ENCODE measurements at places on chromosomes 7 and 10.

- no peak for DNase-seq
Observed at GRCh38 chr10:12448340-12448728, 99.0 kb downstream of the CAMK1D start.

GRCh38 chr10:76133597-76134255 lies 702.3 kb downstream of the LRMDA start:
- no peak for DNase-seq

GRCh38 chr7:75711656-75712514 lies 26.9 kb downstream of the HIP1 start:
- DNase-seq: no peak

DNA sequence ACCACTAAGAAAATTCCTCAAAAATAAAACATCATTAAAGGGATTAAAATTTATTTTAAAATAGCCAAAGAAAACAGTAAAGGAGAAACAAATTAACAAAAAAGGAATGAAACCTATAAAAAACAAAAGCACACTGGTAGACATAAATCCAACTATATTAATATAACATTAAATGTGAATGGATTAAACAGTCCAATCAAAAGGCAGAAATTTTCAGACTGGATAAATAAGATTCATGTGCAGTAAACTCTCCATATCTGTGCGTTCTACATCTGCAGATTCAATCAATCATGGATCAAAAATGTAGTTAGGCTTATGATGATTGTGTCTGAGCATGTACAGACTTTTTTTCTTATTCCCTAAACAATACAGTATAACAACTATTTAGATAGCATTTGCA lies 42.6 kb downstream of the ZNF518A start:
- DNase-seq: no peak

- no peak for DNase-seq
Observed at GRCh38 chr10:129949891-129950291, 14.2 kb downstream of the EBF3 start.

DNA sequence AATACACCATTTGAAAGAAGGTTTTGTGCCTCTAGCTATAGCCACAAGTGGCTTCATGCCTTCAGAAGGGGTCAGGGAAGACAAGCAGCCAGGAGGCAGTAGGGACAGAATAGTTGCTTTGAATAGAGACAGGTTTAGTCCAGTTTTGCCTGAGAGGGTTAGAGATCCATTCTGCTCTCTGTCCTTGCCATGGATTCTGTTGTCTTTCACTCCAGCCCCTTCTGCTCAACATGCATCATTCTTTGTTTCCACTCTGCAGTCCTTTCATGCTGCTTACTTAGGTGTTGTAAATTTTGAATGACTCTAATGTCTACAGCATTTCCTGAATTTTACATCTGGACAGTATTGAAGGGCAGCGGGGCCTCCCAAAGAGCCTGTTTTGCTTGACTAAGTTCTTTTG lies 60.3 kb downstream of the CNTNAP2 start:
- DNase-seq: no peak

DNA sequence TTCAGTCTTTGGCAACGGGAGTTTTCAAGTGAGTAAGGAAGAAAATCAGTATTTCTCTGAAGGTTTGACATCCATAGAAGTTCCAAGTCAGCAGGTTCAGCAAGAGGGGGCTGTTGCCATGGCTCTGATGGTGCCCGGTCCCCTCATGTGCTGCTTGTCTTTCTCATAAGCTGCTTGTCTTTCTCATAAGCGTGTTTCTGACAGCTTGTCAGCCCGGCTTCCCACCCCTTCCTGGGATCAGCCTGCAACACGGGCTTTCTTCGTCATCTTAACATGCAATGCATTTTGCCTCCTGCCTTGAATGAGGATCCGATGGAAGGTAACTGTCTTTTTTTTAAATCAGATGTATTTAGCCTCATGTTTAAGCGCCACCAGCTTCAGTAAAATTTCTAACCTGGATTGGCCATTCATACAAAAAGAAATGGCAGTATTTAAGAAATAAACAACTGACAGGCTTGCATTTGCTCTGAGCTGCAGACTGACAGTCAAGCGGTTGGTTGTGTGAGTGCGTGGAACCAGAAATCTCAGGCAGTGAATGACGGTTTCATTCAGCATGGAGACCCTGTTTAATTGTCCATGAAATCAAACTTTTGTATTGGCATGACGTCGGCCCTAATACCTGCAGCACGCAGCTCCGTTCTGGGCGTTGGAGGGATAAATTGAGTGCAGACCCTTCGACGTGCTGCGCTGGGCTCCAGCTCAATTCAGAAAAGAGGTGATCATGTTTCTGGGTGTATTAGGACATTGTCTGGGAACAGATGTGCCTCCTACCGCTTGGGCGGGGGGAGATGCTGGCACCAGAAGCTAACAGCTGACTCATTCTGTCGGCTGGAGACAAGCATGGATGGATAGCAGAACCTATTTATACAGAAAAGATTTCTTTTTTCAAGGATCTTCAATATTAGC lies 454.7 kb upstream of the FOXK1 start:
- no peak for DNase-seq

DNA sequence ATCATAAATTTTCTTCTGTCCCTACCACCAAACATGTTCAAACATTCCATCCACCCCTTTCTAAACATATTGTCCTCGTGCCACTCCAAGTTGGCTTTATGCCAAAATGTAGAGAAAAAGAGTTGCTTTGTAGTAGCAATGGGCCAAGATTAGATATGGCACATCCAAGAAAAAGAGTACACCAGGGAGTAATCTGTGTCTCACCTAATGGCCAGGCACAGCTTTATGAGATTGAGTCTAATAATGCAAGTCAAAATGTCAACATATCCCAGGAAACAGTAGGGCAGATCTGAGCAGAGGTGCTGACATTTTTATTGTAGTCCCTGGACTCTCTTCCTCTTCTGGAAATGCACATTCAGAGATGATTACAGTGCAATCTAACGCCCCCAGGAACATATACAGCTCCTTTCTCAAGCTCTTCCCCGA lies 5.7 kb upstream of the OR6V1 start:
- no peak for DNase-seq

GRCh38 chr10:26939290-26939961 lies 78.7 kb upstream of the ABI1 start:
- no peak for DNase-seq

DNA sequence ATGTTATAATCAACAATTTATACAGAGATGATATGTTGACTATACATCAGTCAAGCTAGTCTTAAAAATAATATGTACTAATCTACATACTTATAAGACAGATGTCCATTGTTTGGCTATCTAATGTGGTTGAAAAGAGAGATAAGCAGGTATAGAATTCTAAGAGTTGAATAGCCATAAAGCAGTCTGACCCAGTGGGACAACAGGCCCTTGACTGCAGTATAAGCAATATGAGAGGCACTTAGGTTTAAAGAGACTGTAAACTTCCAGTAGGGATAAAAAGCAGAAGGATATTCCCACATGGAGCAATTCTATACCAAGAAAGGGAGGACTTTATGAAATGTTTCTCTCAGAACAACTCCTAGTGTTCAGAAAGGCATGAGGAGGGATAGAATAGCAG lies 139.3 kb downstream of the ELAPOR2 start:
- no peak for DNase-seq

GRCh38 chr10:35659456-35659855 lies 17.4 kb upstream of the FZD8 start:
- DNase-seq: no peak

- DNase-seq: no peak
Observed at GRCh38 chr7:134533288-134533771, 6.0 kb downstream of the AKR1B10 start.

- no peak for DNase-seq
Observed at GRCh38 chr7:115851291-115851690, 179.3 kb downstream of the TFEC start.

DNA sequence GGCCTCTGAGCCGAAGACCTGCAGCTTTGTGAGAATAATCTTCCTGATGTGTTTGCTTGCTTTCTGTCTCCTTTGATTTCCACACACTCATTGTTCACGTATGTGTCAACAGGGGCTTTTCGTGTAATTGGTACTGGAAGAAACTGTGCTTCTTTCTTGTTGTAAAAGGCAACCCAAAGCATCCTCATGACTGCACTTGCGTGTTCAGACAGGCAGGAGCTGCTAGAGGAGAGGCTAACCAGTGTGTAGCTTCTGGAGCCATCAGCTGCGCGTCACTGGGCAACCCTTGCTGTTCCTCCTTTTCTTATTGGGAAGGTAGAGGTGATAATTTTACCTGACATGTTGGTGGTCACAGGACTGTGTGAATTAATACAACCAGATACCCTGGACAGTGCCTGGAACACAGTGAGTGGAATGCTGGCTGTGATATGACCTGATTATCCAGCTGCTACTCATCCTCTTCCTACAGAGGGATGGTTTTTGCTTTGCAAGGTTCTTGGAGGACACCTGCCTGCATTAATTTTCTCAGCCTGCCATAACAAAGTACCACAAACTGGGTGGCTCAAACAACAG lies 213.0 kb downstream of the ABCA13 start:
- no peak for DNase-seq

DNA sequence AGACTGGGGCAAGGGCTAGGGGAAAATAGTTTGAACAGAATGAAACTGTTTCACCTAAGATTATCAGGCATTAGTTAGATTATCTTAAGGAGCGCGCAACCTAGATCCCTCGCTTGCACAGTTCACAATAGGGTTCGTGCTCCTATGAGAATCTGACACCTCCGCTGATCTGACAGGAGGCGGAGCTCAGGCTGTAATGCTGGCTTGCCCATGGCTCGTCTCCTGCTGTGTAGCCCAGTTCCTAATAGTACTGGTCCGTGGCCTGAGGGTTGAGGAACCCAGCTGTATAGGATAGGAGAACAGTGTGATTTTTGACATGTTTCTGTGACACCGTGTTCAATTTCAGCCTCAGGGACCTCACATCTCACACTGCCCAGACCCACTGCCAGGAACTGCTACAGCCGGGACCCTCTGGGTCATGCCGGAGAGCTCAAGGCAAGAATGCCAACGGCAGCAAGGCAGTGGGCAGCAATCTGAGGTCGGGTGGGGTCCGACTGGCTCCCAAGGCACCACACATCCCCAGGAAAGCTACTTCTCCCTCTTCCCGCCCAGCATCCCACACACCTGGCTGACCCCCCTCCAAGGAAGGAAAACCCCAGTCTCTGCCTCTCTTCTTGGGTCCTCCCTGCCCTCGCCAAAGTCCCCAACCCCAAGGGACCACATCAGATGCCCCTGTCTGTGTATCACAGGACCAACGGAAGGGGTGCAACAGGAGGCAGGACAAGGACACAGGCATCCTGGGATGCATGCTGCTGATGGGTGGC lies 31.7 kb downstream of the CAMK2B start:
- DNase-seq: peak; percentile 1

DNA sequence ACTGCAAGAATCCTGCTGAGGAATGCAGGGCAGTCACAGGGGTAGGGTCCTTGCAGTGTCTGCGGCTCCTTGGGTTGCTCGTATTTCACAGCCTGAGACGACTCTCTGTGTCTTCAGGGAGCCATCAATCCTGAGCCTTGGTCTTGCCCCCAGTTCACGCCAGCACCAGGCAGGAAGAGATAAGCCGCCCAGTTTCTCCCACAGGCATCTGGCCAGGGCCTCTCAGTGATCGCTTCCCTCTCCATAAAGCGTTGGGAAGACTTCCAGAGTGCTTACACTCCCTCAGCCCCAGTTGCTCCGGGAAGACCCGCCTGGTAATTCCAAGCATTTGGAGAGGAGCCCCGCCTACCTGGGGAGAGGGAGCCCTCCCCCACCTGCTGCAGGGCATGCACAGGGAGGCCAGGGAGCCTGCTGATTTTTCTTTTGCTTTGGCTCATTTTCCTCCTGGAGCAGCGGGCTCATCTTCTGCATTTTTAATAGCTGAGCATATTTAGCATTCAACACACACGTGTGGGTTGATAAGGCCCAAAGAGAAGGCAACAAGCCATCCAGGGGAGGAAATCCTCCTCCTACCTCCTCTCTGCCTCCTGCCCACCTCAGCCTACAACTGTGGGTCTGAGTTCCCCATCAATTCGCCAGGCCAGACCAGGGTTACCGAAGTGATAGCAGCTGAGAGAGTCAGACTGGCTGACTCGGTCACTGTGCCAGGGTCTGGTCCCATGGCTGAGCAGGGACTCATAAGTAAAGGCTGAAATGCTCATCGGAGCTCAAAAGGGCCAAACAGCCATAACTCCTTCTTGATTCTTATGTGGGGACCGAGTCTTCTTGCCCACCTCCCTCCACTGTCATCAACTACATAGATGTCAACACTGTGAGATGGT lies 74.4 kb upstream of the EFCAB10 start:
- DNase-seq: no peak

Data from stimulated activated CD4-positive, alpha-beta T cell treated with anti-CD3 and anti-CD28 coated beads, Interleukin-15, amount 100 ng/mL, for 24 hours (primary cell).